ENCODE measurements at places on chromosomes 4 and X.

- no peak for DNase-seq
These were observed 74.6 kb downstream of the CORIN start for GRCh38 chr4:47763279-47763678.

DNA sequence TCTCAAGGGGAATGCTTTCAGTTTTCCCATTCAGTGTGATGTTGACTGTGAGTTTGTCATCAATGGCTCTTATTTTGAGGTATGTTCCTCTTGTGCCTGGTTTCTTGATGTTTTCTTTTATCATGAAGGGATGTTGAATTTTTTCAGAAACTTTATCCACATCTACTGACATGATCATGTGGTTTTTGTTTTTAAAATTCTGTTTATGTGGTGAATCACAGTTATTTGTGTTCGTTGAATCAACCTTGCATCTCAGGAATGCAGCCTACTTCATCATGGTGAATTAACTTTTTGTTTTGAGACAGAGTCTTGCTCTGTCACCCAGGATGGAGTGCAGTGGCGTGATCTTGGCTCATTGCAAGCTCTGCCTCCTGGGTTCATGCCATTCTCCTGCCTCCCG is 263.1 kb upstream of the KLF3 start:
- no peak for DNase-seq

DNA sequence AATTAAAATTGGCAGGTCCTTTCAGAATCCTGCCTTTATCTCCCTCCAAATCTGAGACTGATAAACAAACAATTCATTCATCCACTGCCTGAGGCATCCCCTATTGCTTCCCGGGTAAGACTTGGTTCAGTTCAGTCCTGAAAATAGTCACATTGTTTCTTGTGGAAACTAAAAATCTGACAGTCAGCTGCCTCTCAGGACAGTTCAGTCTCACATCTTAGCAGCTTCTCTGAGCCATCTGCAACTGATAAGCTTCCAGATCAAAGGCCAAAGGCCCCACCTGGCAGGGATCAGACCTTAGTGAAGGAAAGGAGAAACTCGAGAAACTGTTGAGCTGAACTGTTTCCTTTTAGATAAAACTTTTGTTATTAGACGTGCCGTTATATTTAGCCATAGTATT is 264.5 kb downstream of the IL15 start:
- DNase-seq = no peak

- DNase-seq = no peak
These were observed 687 bp upstream of the ZNF275 start for GRCh38 chrX:153333266-153333665.

DNA sequence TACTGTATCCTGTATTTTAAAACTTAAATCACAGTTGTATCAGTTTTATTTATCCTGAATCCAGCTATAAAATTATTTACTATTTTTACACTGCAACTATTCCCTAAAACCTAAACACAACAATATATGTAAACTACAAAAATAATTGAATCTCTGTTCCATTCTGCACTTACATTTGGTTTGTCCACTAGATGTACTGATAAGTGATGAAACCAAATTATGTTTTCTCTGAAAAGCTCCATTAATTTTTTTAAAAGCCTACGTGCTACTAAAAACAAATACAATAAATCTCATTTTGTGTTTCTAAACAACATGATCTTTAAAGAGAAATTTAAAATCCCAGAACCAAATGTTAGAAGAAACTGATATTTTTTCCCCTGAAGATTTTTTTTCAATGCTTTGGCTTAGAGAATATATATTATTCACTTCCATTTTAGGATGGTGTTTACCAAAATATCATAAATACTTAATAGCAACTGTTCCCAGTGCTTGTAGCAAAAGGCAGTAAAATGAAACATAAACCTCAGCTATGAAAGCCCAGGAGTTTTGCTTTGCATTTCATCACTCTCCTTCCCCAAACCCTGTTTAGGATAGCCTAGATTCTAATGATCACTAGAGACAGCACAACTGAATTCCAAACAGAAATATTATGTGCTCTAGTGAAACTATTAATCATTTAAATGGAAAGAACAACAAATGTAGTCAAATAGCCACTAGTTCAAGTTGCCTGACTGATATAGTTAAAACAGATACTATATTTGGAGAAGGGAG is 19.7 kb downstream of the ANTXR2 start:
- DNase-seq = no peak

DNA sequence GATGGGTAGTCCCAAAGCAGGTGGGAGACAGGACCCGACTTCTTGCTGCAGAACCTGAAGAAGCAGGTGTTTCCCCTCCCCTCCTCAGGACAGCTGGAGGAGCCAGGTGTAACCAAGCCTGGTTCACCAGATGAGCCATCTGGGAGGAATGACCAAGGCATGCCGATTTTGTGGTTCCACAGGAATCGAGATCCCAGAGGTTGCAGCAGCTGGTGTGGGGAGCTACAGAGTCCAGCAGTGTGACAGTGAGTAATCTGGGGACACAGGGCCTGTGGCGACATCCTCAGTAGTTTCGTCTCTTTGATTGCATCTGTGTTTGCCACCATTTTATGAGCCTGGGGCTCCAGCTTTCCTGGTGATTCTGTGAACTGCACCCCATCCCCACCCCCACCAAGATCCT is 2.6 kb upstream of the NDP start:
- DNase-seq = no peak

- DNase-seq = no peak
These were observed 31.3 kb upstream of the CHM start for GRCh38 chrX:86078650-86079049.

DNA sequence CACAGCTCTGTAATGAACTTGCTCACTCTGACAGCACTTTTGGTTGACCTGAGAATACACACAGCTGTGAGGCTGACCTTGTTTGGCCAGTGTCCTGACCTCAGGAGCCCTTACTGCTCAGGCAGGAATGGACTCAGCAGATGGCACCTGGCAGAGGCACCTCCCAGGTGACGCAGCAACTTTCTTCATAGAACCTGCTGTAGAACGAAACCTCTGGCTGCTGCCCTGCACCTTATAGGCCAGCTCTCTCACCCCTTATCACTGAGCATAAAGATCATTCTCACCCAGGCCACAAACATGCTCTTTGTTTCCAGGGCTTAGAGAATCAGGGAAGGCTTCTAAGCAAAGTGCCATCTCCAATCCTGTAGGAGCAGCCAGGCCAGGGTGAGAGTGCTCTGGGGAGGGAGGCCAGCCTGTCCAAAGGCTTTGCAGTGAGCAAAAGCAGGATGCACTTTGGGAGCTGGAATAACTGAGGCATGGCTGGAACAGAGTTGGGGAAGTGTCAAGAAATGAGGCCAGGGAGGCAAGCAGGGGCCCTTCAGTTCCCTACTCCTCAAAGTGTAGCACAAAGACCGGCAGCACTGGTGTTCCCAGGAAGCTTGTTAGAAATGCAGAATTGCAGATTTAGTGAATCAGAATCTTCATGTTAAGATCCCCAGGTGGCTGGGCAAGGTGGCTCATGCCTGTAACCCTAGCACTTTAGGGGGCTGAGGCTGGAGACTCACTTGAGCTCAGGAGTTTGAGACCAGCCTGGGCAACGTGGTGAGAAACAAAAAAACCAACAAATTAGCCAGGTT is 13.3 kb upstream of the CENPU start:
- no peak for DNase-seq

DNA sequence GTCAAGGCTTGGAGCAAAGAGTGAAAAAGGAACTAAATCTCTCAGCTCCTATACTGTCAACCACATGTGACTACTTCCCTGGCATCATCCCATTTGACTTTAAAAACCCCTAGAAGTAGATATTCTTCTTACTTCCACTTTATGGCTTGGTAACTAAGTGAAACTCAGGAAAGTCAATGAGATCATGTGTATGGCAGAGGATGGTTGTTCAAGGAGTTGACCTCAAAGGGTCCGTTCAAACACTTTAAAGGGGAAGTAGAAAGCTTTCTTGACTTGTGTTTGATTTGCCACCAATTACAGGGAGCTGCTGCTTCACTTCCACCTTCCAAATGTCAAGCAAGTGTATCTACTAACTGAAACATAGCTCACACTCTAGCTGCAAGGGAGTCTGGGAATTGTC is 187.2 kb downstream of the RAB28 start:
- no peak for DNase-seq

- no peak for DNase-seq
These were observed 143.5 kb downstream of the QDPR start for GRCh38 chr4:17368408-17368807.

GRCh38 chrX:65726715-65727114 is 59.3 kb downstream of the MSN start:
- DNase-seq = no peak

DNA sequence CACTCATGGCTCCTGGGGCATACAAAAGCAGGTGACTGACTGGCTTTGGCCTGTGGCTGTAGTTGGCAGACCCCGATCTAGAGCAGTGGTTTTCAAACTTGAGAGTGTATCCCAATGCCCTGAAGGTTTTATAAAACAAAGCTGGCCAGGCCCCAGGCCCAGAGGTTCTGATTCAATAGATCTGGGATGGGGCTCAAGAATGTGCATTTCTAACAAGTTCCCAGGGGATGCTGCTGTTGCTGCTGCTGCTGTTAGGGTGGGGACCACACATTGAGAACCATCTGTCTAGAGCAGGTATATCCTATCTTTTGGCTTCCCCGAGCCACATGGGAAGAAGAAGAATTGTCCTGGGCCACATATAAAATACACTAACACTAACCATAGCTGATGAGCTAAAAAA is 7.3 kb downstream of the AIFM1 start:
- no peak for DNase-seq

DNA sequence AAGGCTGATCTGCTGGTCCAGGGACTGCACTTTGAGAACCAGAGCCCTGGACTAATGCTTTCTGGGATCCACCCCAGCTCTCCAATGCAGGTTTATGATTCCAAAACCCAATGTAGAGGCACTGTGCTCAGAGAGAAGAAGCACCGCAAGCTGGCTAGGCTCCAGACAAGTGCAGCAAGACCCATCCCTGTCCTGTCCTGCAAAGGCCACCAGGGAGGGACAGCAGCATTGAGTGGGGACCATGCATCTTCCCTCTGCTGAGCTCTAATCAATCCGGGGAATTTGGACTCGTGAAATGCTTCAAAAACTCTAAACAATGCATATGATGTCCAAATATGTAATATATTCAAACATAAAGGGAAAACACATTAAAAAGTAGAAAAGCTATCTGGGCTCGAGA is 10.8 kb upstream of the NSG1 start:
- no peak for DNase-seq

DNA sequence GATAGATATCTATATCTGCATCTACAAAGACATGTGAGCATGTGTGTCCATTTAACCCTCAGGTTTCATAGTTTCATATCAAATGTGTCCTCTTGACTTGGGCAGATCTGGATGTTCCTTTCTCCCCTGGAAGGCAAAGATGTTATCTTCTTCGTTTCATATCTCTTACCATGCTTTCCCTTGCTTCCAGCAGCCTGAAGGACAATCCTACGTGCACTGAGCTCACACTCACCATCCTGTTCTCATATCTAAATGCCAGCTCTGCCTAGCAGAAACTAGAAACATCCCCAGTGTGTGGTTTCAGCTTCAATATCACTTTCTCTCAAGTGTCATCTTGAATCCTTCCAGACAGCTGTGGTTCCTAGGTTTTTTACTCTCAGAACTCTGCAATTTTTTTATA is 66.2 kb downstream of the ZAR1 start:
- no peak for DNase-seq

- DNase-seq = no peak
These were observed 67.2 kb downstream of the GPAT3 start for GRCh38 chr4:83603129-83603528.

DNA sequence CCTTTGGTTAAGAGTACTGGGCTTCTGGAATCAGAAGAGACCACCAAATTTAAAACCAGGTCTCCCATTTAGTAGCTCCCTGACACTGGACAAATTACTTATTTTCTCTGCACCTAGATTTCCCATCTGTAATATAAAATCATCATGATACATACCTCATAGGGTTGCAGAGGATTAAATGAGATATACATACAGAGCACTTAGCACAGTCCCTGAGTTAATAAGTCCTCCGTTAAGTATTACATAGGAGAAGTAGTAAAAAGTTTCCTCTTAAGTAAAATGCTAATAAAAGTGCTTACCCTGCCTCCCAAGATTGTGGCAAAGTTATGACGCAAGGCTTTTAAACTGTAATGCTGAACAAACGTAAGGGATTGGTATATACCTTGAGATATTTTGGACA is 539 bp upstream of the CHIC1 start:
- no peak for DNase-seq

GRCh38 chr4:109214622-109215301 is 87.7 kb downstream of the COL25A1 start:
- no peak for DNase-seq

- DNase-seq = no peak
These were observed 856 bp downstream of the SLC9B1 start for GRCh38 chr4:103018391-103019307.

DNA sequence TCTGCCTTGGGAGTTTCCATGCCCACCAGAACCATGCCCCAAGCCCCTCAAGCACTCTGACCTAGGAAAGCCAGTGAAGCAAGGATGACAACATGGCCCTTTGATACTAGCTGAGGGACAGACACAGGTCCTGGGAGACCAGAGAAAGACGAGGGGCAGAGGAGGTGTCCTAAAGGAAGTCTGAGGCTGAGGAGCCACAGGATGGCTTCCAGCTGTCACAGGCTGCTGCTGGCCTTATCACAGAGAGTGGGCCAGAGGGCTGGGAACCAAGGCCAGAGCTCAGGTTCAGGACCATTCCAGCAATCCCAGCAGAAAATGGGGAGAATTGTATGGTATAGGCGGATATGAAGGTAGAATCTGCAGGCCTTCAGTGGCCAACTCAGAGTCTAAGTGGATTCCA is 31.7 kb upstream of the MSANTD1 start:
- no peak for DNase-seq

DNA sequence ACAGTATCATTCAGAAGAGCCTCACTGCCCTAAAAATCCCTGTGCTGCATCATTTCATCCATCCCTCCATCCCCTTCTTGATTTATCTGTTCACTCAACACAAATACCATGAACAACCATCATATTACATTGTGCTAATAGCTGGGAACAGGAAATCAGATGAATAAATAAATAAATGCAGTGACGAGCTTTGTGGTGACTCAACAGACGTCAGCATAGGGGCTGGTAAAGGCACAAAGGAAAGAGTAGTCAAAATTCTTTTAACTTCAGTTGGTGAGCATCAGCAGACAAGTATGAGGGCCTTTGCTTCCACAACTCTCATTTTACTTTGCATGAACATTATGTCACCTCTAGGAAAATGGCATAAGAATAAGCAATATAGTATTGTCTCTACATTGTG is 65.5 kb downstream of the EDNRA start:
- no peak for DNase-seq

- no peak for DNase-seq
These were observed 62.9 kb upstream of the PGRMC2 start for GRCh38 chr4:128350449-128351045.

- DNase-seq = no peak
These were observed 5.7 kb upstream of the IL1RAPL1 start for GRCh38 chrX:28581522-28581921.

DNA sequence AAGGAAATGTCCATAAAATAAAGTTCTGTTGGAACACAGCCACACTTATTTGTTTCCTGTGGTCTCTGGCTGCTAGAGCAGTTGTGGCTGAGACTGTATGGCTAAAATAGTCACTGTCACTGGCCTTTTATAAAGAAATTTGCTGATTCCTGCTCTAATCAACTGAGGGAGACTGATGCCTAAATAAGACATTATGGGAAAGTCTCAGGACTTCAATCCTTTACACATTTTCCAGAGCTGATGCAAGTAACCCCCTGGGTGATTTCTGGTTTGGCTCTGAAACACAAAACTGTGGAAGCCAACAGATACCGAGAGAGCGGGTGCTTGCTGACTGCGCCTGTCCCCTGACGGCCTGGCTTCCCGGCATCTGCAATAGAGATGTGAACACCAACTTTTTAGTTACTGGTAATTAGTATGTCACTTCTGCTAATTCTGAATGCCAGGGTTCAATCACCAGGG is 64.0 kb downstream of the POLR2B start:
- no peak for DNase-seq

GRCh38 chr4:180335566-180335965 is 1907.6 kb upstream of the TENM3 start:
- DNase-seq = no peak
